H1 (cell line): ENCODE measurements at places on chromosomes 1 and 21. TPM values are rescaled to one million over a fixed set of nuclear protein-coding genes. Genes with fewer than 3 reads are reported as not detected.

GRCh38 chr1:190067592-190067991 lies 410.1 kb downstream of the BRINP3 start:
- no peaks in the 10 kb centered on the region for H3K27me3 ChIP-seq
- no peak overlapping the region for H3K4me3 ChIP-seq
- H3K4me1 ChIP-seq: no peaks in the 10 kb centered on the region
- no peak overlapping the region for H3K27ac ChIP-seq

DNA sequence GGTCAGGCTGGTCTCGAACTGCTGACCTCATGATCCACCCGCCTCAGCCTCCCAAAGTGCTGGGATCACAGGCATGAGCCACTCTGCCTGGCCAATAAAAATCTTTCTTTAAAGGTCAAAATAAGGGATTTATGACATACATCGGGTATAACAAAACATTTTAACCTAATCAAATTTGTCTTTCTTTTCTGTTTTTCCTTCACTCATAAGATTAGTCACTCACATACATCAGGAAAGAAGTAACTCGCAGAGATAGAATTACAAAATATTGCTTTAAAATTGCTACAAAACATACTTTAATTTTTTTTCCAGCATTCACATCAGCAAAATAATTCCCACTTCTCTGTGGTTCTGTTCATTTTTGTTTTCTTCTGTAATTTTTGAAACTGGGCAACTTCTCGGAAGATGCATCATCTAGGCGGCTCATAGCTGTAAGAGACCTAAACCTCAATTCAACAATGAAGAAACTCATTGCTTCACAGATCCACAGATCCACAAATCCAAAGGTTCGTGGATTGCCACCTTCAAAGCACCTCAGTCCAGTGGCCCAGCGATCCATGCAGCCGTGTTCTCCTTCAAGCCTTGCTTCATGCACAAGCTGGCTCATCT lies 39.7 kb downstream of the NEK2 start:
- no peak overlapping the region for H3K27ac ChIP-seq
- H3K4me3 ChIP-seq: no peak overlapping the region
- H3K36me3 ChIP-seq: no peaks in the 10 kb centered on the region
- DNase-seq: no peak
- no peaks in the 10 kb centered on the region for H3K27me3 ChIP-seq
- H3K4me1 ChIP-seq: no peaks in the 10 kb centered on the region

GRCh38 chr1:234582681-234583301 lies 27.2 kb downstream of the IRF2BP2 start:
- H3K27me3 ChIP-seq: no peaks in the 10 kb centered on the region
- DNase-seq: no peak
- H3K36me3 ChIP-seq: no peaks in the 10 kb centered on the region
- no peaks in the 10 kb centered on the region for H3K4me1 ChIP-seq

DNA sequence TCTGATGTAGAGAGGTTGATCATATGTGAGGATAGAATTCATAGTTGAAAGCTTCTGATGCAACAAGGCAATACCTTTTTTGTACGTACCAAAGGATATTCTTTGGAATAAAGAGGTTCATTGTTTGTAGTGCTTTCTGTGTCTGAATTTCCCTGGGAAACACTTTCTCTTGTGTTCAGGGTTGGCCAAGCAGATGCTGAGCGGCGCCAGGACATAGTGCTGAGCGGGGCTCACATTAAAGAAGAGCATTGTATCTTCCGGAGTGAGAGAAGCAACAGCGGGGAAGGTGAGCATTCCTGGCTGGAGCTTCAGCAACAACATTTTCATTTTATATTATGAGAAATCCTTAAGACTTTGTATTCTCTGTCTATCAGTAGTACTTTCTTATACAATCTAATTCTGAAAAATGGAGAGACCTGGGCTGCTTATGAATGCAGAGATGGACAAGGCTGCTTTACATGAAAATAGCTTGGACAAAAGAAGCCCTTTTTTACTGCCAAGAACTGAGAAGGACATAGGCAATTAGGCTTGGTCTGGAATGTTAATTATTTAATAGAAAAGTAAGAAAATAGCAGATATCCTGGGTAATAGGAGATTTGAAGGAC lies 85.2 kb downstream of the KIF1B start:
- H3K36me3 ChIP-seq: peaks cover 9% of the 10 kb centered on the region
- DNase-seq: no peak
- no peak overlapping the region for H3K4me3 ChIP-seq
- H3K27ac ChIP-seq: no peak overlapping the region
- no peaks in the 10 kb centered on the region for H3K4me1 ChIP-seq

The SON gene
- 270 and 274 TPM in 2 replicates for total RNA-seq

The PTPN7 gene
- total RNA-seq: not detected in 2 replicates

The FCAMR gene
- total RNA-seq: not detected in 2 replicates

The NPHS2 gene
- not detected in 2 replicates for total RNA-seq
